ENCODE measurements at places on chromosomes 6 and 20.

DNA sequence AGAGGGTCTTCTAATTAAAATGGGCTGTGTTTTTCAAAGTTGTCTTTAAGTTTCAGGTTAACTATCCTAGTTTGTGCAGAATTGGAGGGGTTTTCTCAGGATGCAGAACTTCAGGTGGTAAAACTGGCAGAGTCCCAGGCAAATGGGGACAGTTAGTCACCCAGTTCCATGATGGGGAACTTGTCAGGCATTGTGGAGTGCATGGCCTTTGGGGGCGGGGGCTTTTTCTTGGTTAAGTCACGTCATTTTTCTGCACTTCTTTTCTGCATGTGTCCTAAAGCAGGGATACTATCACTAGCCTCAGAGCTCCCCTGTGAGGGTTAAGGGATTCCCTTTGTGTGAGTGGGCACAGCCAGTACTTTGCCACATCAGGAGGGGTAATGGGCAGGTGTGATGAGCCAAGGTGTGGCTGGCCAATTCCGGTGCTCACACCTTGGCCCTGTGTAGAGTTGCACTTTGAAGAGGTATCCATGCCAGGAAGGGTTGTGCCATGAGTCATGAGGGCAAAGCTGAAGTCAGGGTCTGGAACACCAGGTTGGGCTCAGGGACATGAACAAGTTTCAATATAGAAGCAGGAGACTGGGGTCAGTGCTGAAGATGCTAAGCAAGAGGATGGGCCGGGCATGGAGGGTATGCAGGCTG lies 126.0 kb upstream of the RREB1 start:
- no peak for DNase-seq

GRCh38 chr20:50777373-50777772 lies 17.5 kb upstream of the BCAS4 start:
- no peak for DNase-seq

GRCh38 chr20:60513141-60513540 lies 554.9 kb downstream of the CDH26 start:
- DNase-seq, result no peak

DNA sequence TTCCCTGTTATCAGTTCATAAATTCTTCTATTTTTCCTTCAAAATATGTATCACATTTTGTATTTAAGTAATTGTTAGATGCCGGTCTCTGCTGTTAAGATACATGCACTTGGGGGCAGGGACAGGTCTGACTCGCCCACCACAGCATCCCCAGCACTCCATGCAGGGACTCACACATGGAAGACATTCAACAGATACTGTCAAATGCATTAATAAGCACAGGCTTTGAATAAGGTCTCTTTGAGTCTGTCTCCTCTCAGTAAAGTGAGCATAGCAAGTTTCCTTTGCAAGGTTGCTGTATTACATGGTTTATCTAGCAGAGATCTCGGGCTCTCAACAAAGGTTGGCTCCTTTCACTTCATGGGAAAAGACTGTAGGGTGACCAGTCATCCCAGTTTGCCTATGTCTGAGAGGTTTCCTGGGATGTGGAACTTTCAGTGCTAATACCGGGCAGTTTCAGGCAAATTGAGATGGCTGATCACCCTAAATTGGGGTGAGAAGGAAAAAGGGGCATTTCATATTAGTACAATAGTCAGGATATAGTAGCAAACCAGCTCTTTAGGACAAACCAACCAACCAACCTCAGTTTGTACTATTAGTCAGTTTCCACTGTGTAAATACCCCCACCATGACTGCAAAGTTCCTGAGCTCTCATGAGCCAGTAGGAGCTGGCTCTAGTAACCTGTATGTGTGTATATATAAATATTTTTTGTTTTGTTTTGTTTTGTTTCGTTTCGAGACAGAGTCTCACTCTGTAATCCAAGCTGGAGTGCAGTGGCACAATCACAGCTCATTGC lies 15.0 kb downstream of the JPH2 start:
- DNase-seq, result no peak

- DNase-seq, result peak; percentile 23
Measured at GRCh38 chr6:139336488-139336887, 38.0 kb downstream of the CITED2 start.
